H9 (cell line): ENCODE measurements at places on chromosomes 3 and 15. TPM values are rescaled to one million over a fixed set of nuclear protein-coding genes. Genes with fewer than 3 reads are reported as not detected.

DNA sequence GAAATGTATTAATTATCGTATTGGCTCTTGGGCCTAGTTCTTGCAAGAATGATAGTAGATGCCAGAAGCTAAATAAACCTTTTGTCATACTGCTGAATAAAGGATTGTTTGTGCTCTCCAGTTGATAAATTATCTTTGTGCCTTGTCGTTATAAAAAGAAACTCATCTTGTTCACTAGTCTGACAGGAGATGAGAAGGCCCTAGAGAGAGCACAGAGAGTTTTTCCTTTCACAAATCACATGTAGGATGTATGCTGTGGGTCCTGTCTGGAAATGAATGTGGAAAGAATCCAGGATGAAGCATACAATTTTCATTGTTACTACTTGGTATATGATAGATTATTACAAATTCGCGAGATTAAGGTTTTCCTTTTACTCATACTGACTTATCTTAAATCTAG is 113.0 kb downstream of the NLGN1 start:
- H3K4me3 ChIP-seq, result no peak overlapping the region
- no peaks in the 10 kb centered on the region for H3K4me1 ChIP-seq
- H3K27ac ChIP-seq, result no peak overlapping the region
- DNase-seq, result no peak

GRCh38 chr3:114350690-114351089 is 56.9 kb downstream of the TIGIT start:
- peaks cover 3% of the 10 kb centered on the region; the same call in 1 of the 2 replicates for H3K4me1 ChIP-seq
- no peaks in the 10 kb centered on the region for H3K36me3 ChIP-seq
- DNase-seq, result no peak
- no peaks in the 10 kb centered on the region for H3K27me3 ChIP-seq
- H3K4me3 ChIP-seq, result no peak overlapping the region
- H3K27ac ChIP-seq, result no peak overlapping the region

DNA sequence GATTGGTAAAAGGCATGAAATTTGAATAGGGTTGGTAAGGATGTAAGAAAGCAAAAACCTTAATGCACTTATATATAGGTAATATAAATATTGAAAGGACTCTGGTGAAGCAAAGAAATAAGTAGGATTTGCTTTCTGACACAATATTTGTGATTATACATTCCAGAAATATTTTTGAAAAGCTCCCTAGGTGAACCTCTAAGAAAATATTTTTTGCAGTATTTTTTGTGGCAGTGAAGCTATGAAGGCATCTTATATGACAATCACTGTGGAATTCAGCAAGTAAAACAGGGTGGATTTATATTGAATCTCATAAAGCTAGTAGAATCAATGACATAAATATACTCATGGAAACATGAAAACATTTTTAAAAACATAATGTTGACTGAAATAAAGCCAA is 119.6 kb upstream of the EPHA3 start:
- no peaks in the 10 kb centered on the region for H3K4me1 ChIP-seq
- no peak for DNase-seq
- no peaks in the 10 kb centered on the region for H3K27me3 ChIP-seq

- H3K27me3 ChIP-seq, result no peaks in the 10 kb centered on the region
- no peak overlapping the region for H3K4me3 ChIP-seq
- no peaks in the 10 kb centered on the region for H3K4me1 ChIP-seq
- H3K36me3 ChIP-seq, result no peaks in the 10 kb centered on the region
- no peak for DNase-seq
- H3K27ac ChIP-seq, result no peak overlapping the region
Measured at GRCh38 chr3:27281671-27282150, 87.5 kb downstream of the NEK10 start.

DNA sequence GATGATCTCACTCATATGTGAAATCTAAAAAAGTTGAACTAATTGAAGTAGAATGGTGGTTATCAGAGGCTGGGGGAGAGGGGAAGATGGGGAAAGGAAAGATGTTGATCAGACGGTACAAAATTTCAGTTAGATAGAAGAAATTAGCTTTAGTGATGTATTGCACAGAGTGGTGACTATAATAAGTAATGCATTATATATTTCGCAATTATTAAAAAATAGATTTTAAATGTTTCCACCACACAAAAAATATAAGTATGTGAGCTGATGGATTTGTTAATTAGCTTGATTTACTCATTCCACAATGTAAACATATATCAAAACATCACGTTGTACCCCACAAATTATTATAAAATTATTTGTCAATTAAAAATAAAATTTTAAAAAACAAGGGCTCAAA is 8.1 kb downstream of the SUMF1 start:
- H3K27me3 ChIP-seq, result no peaks in the 10 kb centered on the region
- no peaks in the 10 kb centered on the region for H3K4me1 ChIP-seq
- no peak overlapping the region for H3K4me3 ChIP-seq
- H3K27ac ChIP-seq, result no peak overlapping the region

Gene KLHL40
- total RNA-seq, result not detected in 2 replicates

Gene HESX1
- 28.1 and 28.4 TPM in 2 replicates for total RNA-seq

Gene CLDN16
- not detected in 2 replicates for total RNA-seq

Gene UPK1B
- 0.33 and 1.0 TPM in 2 replicates for total RNA-seq
